ENCODE measurements at places on chromosomes 6 and 20. TPM values are rescaled to one million over a fixed set of nuclear protein-coding genes. Genes with fewer than 3 reads are reported as not detected.

TGM3 gene
- 0.65 TPM for polyA plus RNA-seq

PTCRA gene
- polyA plus RNA-seq = not detected

GRCh38 chr20:48460681-48461080, 367.1 kb downstream of the PREX1 start:
- no peak for DNase-seq

TEAD3 gene
- 39.5 TPM for polyA plus RNA-seq

DNA sequence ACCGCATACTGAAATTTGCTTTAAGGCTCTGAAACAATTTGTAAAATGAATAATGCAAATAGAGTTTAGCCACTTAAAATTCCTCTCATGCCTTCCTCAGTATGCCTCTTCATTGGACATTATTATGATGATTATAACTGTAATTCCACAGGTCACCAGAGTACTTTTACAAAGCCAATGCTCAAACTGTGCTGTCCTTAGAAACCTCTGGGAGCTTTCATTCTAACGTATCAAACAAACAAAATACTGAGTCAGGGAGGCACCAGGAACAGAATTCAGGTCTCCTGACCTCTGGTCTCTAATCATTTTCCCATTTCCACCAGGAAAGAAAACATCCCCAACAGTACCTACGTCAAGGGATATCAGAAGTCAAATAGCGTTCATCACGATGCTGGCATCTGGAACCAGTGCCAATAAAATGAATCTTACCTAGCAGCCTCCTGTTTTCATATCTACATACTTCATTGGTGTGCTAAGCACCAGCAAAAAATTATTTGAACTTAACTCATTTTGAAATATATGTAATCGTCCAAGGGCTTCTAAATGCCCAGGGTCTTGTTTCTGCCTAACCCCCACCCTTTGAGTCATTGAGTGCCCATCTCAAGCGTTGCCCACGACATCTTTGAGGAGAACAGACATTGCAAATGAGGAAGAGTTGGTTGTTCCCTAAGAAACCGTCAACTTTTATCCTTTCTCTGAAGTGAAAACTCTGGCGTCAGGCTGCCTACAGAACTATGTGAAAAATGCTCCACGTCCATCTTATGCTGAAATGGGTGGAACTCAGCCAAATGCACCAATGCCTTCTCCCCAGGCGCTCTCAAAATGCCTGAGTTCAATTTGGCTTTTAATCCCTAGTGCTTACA, 37.9 kb downstream of the NEDD9 start:
- no peak for DNase-seq

- no peak for DNase-seq
These were observed 2.2 kb downstream of the TFAP2A start for GRCh38 chr6:10412461-10413261.

DNA sequence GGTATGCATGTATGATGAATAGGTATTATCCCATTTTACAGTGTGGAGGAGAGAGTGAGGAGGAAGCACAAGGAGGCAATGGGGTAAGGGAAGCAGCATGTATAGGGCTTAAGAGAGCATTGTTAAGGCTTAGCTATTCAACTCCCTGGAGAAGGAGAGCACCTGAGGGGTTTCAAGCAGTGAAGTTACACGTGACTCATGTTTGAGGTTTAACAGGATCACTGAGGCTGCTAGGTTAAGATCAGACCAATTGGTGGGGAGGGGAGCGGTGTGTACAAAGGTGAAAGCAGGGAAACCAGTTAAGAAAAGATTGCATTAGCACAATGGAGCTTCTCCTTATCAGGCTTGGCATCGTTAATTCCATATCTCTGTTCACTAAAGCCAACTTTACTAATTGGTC, 64.4 kb upstream of the NHSL1 start:
- no peak for DNase-seq

All from renal cortex interstitium (tissue), 15 donors.